ENCODE measurements at places on chromosomes 1 and 21. TPM values are rescaled to one million over a fixed set of nuclear protein-coding genes. Genes with fewer than 3 reads are reported as not detected.

The TTC24 gene
- not detected for total RNA-seq

The HTR1D gene
- total RNA-seq, result not detected

The SYT2 gene
- total RNA-seq, result not detected

The CELA3A gene
- total RNA-seq, result not detected

The SIPA1L2 gene
- 14.9 TPM for total RNA-seq

The RAB42 gene
- 0.76 TPM for total RNA-seq

GRCh38 chr21:44649521-44650100, 3.4 kb downstream of the KRTAP10-11 start:
- no peak overlapping the region for H3K27ac ChIP-seq
- H3K4me3 ChIP-seq, result no peak overlapping the region
- H3K4me1 ChIP-seq, result no peaks in the 10 kb centered on the region
- DNase-seq, result no peak
- H3K36me3 ChIP-seq, result no peaks in the 10 kb centered on the region
- H3K27me3 ChIP-seq, result no peaks in the 10 kb centered on the region

DNA sequence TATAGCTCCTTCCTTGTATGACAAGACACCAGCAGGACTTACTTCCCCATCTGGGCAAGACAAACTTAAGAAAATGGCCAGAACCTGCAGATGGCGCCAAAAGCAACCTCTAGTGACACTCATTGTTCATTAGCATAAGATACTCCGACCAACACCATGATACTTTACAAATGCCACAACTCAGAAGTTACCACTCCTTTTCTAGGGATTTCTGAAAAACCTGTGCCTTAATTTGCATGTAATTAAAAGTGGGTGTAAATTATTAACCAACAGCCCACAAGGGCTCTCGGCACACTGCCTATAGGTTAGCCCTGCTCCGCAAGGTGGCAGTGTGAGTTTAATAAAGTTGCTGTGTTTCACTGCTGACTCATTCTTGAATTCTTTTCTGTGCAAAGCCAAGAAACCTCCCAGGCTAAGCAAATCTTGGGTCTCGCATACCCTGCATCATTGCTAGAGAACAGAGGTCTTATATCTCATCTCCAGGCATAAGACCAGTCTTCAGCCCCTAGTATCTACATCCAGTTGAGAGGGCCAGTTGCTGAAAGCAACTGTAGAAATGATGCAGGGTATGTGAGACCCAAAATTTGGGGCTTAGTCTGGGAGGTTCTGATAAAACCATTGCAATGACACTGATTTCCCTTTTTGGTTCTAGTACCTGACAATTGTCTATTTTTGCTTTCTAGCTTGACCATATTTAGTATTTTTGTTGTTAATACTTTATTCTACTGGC, 86.4 kb downstream of the FAF1 start:
- H3K27ac ChIP-seq, result no peak overlapping the region
- H3K4me1 ChIP-seq, result no peaks in the 10 kb centered on the region
- H3K27me3 ChIP-seq, result no peaks in the 10 kb centered on the region
- H3K36me3 ChIP-seq, result no peaks in the 10 kb centered on the region
- DNase-seq, result no peak
- no peak overlapping the region for H3K4me3 ChIP-seq

GRCh38 chr1:227905573-227906487, 41.9 kb downstream of the WNT9A start:
- DNase-seq, result no peak
- no peaks in the 10 kb centered on the region for H3K27me3 ChIP-seq
- H3K4me1 ChIP-seq, result no peaks in the 10 kb centered on the region
- no peaks in the 10 kb centered on the region for H3K36me3 ChIP-seq
- H3K4me3 ChIP-seq, result no peak overlapping the region

DNA sequence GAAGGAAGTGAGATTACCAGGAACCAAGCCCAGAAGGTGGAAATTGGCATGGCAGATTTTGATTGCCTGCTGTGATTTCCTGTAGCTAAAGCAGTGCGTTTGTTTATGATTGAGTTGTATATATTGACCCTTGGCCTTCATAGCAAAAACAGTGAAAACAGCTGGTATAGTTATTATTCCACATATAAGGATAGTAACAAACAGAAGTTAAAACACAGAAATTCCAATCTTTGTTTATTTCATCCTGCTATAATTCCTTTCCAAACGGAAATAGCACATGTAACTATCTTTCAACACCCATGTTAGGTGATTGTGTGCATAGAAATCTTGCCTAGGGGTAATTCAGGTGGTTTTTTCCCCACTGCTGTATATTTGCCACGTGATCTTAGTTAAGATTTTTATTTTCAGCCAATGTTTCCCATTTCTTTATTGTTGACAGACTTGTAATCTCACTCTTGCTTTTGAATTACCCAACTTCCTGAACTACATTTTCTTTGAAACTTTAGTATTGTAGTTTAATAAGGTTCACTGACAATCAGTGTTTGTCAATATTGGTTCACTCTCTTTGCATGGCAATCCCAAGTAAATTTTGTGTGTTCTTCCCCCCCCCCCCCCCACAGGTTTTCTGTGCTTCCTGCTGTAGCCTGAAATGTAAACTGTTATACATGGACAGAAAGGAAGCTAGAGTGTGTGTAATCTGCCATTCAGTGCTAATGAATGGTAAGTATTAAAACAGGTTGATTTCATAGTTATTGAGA, 102.7 kb downstream of the CC2D1B start:
- no peak overlapping the region for H3K4me3 ChIP-seq

DNA sequence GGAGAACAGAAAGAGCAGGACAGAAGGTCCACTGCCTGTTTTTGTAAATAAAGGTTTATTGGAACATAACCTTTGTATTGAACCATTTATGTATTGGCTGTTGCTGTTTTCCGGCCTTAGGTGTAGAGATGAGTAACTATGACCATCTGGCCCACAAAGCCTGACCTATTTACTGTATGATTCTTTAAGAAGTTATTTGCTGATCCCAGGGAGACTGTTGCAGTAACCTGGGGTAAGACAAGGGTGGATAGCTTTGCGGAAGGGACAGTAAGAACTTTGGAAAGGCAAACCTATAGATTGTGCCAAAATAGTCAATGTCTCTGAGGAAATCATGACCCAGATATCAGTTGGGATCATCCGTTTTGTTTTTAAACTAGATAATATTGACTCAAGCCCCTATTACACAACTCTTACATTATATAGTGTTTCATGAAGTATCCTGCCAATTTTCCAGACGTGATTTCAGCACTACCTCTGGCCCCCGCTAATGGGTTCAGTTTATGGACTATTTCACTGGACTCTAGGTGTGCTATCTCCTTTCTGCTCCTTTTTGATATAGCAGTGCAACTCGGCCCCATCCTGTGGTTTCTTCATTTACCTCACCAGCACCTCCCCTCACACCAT, 20.8 kb upstream of the TLCD4 start:
- H3K4me3 ChIP-seq, result peak overlapping the region; percentile 32
- peak overlapping the region; percentile 86 for H3K27ac ChIP-seq
- no peaks in the 10 kb centered on the region for H3K36me3 ChIP-seq

GRCh38 chr1:8992936-8993687, 33.1 kb downstream of the SLC2A7 start:
- no peak for DNase-seq
- H3K27me3 ChIP-seq, result no peaks in the 10 kb centered on the region
- H3K4me3 ChIP-seq, result no peak overlapping the region
- H3K27ac ChIP-seq, result no peak overlapping the region
- H3K4me1 ChIP-seq, result no peaks in the 10 kb centered on the region

- peaks cover 2% of the 10 kb centered on the region for H3K4me1 ChIP-seq
- H3K27ac ChIP-seq, result no peak overlapping the region
- no peak for DNase-seq
- no peaks in the 10 kb centered on the region for H3K27me3 ChIP-seq
- H3K36me3 ChIP-seq, result peaks cover 18% of the 10 kb centered on the region
Measured at GRCh38 chr1:1567891-1568291, 6.8 kb downstream of the SSU72 start.

DNA sequence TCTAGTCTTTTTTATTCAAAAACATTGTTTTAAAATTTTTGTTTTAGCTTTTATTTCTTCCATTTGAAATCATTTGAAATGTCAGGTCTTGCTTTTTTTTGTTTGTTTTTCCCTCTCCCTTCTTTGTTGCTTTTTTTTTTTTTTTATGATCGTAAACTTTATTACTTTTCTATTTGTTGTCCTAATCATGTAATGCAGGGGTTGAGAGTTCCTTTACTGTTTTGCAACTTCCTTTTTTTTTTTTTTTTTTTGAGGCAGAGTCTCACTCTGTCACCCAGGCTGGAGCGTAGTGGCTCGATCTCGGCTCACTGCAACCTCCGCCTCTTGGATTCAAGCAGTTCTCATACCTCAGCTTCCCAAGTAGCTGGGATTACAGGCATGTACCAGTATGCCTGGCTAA, 24.8 kb downstream of the IVNS1ABP start:
- no peaks in the 10 kb centered on the region for H3K4me1 ChIP-seq
- H3K4me3 ChIP-seq, result no peak overlapping the region
- DNase-seq, result no peak
- no peaks in the 10 kb centered on the region for H3K36me3 ChIP-seq
- H3K27me3 ChIP-seq, result no peaks in the 10 kb centered on the region
- H3K27ac ChIP-seq, result no peak overlapping the region

GRCh38 chr1:41467673-41468072, 16.8 kb downstream of the EDN2 start:
- no peaks in the 10 kb centered on the region for H3K27me3 ChIP-seq
- H3K36me3 ChIP-seq, result no peaks in the 10 kb centered on the region
- no peak overlapping the region for H3K27ac ChIP-seq
- H3K4me3 ChIP-seq, result no peak overlapping the region
- no peaks in the 10 kb centered on the region for H3K4me1 ChIP-seq

- no peaks in the 10 kb centered on the region for H3K27me3 ChIP-seq
- no peaks in the 10 kb centered on the region for H3K4me1 ChIP-seq
Measured at GRCh38 chr1:53731779-53732305, 7.1 kb downstream of the GLIS1 start.

DNA sequence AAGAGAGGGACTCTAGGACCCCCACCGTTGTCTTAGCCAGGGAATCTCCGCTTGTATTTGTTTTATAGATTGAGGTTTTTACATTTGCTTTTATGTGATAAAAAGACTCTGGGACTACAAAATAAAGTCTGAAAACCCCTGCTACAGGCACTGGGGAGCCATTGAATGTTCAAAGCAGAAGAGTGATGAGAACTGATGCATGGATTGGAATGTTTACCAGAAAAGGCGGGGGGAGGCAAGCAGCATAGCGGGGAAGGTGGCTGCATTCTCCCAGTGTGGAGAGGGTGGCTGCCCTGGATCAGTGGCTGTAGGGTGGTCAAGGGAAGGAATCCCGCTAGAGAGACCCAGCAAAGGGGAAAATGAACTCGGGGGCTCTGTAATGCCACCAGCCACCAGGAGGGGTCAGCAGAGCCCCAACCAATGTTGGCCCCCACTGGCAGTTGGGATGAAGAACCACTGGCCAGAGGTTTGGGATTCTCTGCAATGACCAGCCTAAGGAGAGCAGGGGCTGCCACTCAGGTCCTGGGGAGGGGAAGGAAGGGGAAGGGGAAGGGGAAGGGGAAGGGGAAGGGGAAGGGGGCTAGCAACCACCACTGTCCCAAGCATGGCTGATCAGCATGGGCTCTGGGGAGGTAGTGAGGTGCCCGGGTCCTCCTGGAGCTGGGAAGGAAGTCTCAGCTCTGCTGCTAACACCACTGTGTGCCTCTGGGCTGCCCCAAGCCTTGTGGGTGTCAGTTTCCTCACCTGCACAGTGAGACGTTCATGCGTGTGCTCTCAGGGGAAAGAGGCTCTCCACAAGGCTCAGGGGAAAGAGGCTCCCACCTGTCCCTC, 19.2 kb upstream of the PEF1 start:
- no peaks in the 10 kb centered on the region for H3K36me3 ChIP-seq
- no peaks in the 10 kb centered on the region for H3K4me1 ChIP-seq
- H3K27me3 ChIP-seq, result no peaks in the 10 kb centered on the region
- DNase-seq, result peak; percentile 51
- no peak overlapping the region for H3K27ac ChIP-seq

DNA sequence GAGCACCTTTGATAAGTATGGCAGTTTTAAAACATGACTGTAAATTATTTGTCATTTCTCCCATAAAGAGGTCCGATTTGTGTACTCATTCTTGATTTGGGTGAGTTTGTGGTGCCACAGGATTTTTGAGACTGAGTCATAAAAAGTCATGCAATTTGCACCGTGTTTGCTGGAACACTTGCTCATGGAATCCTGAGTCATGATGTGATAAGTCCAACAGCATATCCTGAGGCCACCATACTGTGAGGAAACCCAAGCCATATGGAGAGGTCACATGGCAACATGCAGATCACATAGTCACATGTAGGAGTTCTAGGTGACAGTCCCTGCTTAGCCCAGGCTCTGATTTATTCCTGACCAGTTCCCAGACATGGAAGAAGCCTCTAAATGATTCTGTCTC, 40.8 kb upstream of the PRRX1 start:
- no peak overlapping the region for H3K4me3 ChIP-seq
- H3K4me1 ChIP-seq, result no peaks in the 10 kb centered on the region
- no peak for DNase-seq
- no peak overlapping the region for H3K27ac ChIP-seq
- H3K36me3 ChIP-seq, result no peaks in the 10 kb centered on the region

DNA sequence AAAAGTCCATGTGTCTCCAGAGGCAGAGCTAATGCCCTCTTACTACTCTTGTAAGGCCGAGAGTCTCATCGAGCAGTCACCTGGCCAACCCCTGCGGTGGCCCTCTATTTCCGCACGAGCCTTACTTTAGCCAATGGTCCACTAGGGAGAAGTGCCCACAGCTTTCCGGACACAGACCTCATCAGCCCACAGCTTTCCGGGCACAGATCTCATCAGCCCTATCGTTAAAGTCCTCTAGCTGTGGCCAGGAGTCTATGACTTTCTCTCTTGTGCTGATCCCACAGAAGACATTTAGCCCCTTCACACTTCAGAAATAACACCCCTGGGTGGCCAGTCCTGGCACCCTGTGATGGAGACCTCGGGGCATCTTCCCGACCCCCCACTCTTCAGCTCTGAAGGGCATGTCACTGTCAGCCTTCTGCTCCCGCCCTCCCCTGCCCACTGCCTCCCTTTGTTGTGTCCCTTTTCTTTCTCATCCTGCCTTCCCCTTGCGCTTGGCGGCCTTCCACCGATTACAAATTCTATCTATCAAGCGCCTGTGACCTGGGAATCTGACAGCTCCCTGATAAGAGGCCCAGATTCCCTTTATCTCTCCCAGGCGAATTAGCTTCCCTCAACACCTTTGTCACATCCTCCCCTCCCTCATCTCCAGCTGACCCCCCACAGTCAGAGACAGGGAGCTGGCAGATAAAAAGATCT, 161.0 kb downstream of the PLXNA2 start:
- H3K27ac ChIP-seq, result no peak overlapping the region
- H3K27me3 ChIP-seq, result no peaks in the 10 kb centered on the region
- no peak for DNase-seq
- no peaks in the 10 kb centered on the region for H3K4me1 ChIP-seq
